ENCODE measurements at places on chromosomes 6 and 20. TPM values are rescaled to one million over a fixed set of nuclear protein-coding genes. Genes with fewer than 3 reads are reported as not detected.

- no peak for DNase-seq
Measured at GRCh38 chr6:24064106-24064505, 61.9 kb upstream of the NRSN1 start.

- no peak for DNase-seq
Measured at GRCh38 chr6:152575621-152576150, 61.5 kb downstream of the SYNE1 start.

- peak; percentile 54 for DNase-seq
Measured at GRCh38 chr20:5100684-5101347, 18.9 kb downstream of the PCNA start.

DNA sequence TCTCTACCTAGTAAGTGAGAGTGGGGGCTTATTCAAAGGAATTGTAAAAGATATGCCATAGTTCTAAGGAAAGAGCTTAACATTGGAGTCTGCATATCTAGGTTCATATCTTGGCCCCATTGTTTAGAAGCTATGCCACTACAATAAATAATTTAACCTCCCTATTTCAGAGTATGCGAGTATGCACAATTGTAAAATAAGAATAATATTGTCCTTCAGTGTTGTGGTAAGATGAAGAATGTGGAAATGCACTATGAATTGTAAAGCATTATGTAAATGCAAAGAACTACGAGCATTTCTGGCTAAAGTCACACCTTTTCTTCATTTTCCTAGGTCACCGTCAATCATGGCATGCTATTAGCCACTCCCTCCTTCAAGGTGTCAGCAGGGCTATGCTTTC, 16.1 kb upstream of the ZNF165 start:
- DNase-seq: no peak

- no peak for DNase-seq
Measured at GRCh38 chr6:148147463-148147830, 195.2 kb upstream of the SASH1 start.

Gene BEND6
- total RNA-seq: 0.27 TPM

Gene PSORS1C1
- total RNA-seq: not detected

Gene SNX21
- total RNA-seq: 114 TPM

Gene CALHM6
- total RNA-seq: 0.80 TPM

Gene CPNE5
- not detected for total RNA-seq

Gene SPDEF
- total RNA-seq: not detected

Gene GPR63
- total RNA-seq: 0.10 TPM

Gene PPIL1
- 17.2 TPM for total RNA-seq

Gene OTOR
- not detected for total RNA-seq

Gene SMLR1
- total RNA-seq: not detected
